NCI-H1436 treated with DMSO at 0.1 percent for 48 hours (cell line): ENCODE measurements at places on chromosomes 3 and 15.

GRCh38 chr15:75712668-75713337 lies at the start of gene CSPG4:
Gene CSPG4, minus strand, starts transcription at chr15:75712848. Its CDS starts 93 bp downstream, at chr15:75712755.
- no peak for DNase-seq

DNA sequence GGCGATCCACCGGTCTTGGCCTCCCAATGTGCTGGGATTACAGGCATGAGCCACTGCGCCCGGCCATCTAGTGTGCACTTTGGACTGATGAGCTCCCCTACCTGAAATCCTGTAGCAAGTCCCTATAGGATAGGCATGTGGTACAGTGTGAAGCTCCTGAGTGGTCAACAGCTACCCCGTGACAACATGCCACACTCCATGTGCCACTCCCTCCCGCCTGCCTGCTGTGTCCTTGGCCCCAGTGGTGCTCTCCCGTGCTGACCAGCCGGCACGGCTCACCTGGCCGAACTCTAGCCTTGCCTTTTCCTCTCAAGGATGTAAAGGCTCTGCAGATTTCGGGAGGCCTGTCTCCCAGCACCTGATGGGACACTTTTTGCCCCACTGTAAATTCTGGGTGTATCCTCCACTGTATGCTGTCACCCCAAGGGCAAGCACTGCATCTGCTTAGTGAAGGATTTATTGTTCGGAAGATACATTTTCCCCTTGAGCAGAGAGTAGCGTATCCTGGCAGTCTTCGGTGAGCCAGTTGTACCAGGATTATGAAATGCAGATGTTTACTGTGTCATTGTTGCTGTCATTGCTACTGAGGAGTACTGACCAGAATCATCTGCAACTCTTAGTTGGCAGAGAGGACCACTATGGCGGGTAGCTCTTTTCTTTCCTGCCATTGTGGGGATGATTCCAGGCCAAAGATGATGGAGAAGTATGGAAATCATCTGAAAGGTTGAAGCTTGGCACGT lies 64.7 kb downstream of the IGF1R start:
- no peak for DNase-seq

DNA sequence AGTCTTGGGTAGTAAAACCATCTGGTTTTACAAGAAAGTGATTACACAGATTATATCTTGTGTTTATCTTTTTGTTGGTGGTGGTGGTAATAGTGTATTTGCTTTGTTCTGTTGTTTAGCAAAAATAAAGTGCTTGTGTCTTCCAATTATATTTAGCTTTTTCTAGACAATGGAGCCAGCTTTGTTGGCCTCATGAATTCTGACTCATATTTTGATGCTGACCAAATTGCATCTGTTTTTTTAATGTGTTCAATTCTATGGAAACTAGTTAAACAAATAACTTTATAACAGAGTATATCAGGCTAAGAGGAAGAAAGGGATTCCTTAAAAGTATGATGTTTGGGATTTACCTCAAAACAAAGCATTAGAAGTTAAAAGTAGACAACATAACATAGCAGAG lies 69.3 kb upstream of the BFSP2 start:
- no peak for DNase-seq

GRCh38 chr3:46141813-46142212 lies 66.3 kb downstream of the CCR1 start:
- DNase-seq, result no peak

DNA sequence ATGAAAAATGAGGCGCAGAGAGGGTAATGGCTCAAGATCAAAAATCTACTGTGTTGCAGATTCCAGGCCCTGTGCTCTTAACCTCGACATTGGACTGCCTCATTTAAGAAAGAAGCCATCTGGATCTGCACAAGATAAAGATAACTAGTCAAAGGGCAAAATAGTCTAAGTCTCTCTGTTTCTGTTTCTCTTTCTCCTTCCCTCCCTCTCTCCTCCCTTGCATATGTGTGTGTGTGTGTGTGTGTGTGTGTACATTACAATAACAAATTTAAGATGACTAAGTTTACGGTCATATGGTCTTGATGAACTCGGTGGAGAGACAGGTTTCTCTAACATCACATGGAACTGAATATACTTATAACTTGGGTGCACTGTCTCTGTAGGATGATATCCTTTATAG lies 69.2 kb downstream of the MEIS2 start:
- DNase-seq, result no peak

GRCh38 chr3:46903341-46904302 lies 26.1 kb downstream of the PTH1R start:
- DNase-seq, result no peak

- no peak for DNase-seq
These were observed 2.0 kb downstream of the MECOM start for GRCh38 chr3:169661361-169662131.

- no peak for DNase-seq
These were observed 23.5 kb upstream of the RARB start for GRCh38 chr3:25404569-25404968.

DNA sequence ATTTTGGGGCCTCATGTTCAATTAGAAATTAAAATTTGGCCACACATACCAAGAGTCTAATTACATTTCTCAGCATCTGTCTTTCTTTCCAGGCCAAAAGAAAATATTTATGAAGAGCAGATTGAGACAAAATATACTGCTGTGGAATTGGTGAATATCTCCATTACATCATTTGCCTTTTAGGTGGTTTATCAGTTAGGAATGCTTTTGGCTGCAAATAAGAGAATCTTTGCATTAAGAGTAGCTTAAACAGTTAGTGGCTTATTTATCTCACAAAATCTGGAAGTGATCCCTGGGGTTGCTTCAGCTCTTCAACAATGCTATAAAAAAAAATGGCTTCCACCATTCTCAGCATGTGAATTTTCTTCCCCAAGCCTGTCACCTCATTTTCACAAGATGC lies 308.7 kb downstream of the MAGI1 start:
- no peak for DNase-seq

- DNase-seq, result no peak
These were observed 55.7 kb downstream of the MB21D2 start for GRCh38 chr3:192861972-192862371.

- peak; percentile 83 for DNase-seq
These were observed 24.3 kb downstream of the PLA2G4F start for GRCh38 chr15:42131826-42132806.

- DNase-seq, result no peak
These were observed 30.3 kb upstream of the PSMD6 start for GRCh38 chr3:64053581-64053980.

DNA sequence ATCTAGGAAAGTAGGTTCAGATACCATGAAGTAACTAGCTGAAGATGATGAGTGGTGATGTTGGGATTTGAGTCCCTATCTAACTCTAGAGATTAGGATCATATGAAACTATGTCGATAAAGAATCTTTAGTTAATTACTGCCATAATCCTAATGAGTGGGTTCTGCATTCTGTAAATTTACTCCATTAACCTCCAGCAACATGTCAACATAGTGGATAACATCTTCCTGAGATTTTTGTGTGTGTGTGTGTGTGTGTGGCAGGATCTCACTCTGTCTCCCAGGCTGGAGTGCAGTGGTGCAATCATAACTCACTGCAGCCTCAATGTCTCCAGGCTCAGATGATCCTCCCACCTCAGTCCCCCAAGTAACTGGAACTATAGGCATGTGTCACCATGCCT lies 272.9 kb upstream of the DPH6 start:
- DNase-seq, result no peak

GRCh38 chr3:27349832-27350231 lies 19.4 kb downstream of the NEK10 start:
- DNase-seq, result no peak

DNA sequence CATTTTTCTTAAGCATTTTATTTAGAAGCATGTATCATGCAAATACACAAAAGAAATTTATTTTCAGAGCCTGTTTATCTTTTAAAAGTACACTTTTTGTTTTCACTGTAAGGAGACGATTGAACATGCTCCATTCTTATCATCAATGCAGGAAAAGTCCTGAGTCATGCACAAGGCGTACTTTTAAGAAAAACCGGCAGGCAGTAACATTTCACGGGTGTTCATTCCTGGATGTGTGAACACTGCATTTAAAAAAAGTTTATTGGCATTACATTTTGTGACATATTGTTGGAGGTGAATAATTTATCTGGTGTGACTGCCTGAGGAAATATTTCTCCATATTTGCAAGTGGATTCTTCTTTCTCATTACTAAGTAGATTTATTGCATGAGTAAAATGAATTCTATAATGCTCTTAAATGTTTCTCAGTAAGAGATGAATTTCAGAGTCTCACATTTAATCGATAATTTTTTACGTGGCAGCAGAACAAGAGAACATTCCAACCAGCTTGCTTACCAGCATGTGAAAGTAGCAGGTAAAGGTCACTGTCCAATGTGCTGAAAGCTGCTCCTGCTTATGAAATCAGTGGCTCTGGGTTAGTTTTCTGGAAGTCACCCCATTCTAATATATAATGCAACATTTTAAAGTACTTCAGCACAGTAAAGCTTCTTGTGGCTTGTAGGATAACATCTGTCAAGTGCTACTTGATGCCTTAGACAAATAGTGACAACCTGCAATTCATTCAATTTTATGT lies 87.0 kb downstream of the SV2B start:
- no peak for DNase-seq

DNA sequence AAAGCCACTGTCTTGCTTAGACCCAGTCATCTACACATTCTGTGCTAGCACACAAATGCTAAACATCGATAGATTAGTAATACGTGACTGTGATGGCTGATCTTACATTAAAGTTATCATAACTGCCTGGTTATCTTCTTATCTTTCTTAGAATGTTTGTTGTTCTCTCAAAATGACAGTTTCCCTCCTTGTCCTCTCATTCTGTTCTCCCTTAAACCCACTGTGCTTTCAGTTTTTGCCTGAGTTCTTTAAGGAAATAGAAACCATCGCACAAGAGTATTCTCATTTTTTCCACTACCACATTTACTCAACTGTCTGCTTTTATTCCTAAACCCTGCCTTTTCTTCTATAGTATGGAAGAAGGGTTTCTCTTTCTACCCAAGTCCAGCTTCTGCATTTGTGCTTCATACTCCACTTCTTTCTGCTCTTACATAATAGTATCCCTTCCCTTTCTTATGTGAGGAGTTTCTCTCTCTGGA lies 17.1 kb downstream of the STX19 start:
- no peak for DNase-seq

DNA sequence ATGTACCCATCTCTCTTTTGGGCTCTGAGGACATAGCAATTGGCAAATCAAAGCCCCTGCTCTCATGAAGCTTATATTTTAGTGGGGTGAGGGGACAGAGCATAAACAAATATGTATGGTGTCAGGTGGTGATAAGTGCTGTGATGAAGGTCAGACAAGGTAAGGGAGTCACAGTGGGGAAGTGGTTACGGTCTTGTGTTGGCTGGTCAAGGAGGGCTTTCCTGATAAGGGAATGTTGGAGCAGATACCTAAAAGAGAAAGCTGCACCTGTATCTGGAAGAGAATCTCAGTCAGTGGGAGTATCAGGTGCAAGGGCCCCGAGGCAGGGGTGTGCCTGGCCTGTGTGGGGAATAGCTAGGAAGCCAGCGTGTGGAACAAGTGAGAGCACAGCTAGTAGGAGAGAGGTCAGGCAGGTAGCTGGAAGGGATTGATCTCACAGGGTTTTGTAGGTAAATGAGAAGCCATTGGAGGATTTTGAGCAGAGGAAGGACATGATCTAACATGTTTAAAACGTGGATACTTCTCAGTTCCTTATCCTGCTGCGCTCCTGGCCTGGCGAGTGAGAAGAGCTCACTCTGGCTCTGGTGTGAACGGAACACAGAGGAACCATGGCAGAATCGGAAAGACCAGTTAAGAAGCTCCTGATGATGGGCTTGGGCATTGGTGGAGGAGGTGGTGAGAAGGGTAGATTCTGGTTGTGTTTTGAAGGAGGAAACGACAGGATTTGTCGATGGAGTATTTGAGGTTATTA lies 35.5 kb downstream of the MRAS start:
- DNase-seq, result no peak

DNA sequence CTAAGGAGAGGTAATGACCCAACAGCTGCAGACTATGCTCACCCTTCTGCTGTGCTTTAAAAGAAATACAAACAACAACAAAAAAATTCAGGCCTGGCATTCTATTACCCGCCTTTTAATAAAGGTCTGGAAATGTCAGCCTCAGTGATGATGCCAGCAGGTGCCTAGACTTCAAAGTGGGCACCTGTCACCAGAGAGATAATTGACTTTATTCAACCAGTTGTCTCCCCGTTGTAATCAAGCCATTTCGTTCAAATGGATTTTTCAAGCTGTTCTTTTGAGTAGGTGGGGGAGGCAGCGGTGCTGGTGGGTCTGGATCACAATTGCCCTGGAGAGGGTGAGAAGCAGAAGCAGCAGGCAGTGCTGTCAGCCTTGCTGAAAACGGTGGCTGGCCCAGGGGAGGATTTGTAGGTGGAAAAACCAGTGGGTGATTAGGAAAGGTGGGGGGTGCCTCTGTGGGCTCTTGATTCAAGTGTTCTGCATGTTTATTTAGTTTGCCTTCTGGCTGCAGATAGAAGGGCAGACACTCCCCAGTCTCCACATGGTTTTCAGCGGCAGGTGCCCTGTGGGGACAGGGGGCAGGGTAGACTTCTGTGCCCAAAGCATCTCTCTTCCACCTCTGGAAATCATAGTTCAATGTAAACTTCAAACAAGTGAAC lies 300.2 kb upstream of the SLCO3A1 start:
- DNase-seq, result no peak
